Activated naive CD8-positive, alpha-beta T cell treated with anti-CD3 and anti-CD28 coated beads, Interleukin-2, amount 50 U/mL, for 24 hours (primary cell): ENCODE measurements at places on chromosomes 7 and 10.

DNA sequence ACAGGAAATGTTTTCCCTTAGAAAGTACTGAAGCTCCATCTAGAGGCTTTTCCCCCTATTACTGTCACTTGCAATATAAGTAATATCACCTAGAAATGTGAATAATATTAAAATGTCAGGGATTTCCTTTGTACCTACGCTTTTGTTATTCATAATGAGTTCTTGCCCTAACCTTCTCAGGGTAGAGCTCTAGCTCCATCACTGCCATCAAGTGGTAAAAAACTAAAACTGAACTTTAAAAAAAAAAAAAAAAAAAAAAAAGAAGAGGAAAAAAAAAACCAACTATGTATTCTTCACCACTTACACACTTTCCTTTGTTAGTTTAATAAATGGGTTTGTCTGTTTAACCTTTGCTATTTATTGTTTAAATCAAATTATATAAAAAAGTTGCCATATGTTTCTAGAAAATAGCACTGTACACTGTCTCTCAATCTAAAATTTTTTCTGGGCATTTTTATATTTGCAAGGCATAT is 49.9 kb downstream of the DNAJC1 start:
- no peak for DNase-seq

DNA sequence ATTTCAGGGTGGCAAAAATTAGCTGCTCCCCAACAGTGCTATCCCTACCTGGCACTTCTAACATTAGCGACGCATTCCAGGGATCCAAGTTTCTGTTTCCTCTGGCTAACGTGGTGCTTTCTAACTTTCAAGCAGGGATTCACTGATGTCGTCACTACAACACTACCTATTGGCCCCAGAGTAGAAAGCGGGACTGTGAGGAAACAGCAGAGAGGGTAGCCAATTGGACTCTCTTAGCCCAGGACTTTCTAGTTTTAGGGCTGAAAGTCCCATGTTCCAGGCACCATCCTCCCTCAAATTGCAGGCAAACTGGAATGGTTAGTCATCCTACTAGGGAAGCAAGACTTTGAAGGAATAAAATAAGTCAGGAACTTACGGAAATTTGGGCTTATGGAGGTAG is 89.3 kb upstream of the AGK start:
- DNase-seq: no peak

DNA sequence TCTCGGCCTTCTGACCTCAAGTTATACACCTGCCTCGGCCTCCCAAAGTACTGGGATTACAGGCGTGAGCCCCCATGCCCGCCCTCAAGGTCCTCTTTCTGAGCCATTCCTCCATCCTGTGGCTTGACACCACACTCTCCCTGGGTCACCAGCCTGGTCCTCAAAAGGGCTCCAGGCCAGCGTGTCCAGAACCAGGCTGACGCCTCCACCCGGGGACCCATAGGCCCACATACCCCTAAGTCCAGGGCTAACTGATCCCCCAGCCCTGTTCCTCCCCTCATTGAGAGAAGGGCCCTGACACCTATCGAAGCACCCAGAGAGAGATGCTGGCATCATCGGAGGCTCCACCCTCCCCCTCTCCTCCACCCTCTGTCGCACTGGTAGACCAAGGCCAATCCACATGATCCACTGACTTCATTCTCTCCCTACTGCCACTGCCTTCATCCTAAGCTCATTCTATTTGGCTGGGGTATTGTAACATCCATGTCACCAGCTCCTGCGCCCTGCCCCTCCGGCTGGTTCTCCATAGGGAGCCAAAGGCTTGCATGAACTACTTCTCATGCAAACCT is 46.7 kb downstream of the TMEM270 start:
- no peak for DNase-seq

GRCh38 chr7:32937344-32938174 is 19.7 kb upstream of the FKBP9 start:
- no peak for DNase-seq

DNA sequence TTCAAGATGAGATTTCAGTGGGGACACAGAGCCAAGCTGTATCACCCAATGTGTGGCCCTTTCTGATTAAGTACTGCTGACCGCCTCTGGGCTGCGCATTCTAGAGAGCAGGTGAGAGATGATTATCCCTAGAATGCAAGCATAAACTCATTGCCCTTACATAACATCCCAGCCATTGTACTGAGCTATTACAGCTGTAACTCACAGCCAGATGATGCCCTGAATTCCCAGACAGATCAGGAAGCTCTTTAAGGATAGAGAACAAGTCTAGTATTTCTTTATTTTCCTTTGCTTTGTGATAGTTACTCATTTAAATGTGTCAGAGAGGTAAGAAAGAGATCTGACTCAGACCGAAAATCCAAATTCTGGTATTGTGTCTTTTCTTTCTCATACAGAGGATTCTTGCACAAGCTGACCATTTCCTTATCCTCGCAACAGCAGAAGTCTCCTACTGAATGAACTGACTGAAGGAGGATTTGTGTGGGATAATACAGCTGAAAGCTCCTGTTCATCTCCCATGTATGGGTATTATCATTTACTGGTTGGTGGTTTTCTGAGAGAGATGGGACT is 58.4 kb downstream of the ZNF22 start:
- DNase-seq: no peak

- no peak for DNase-seq
These were observed 41.6 kb downstream of the PIK3AP1 start for GRCh38 chr10:96678725-96679124.

DNA sequence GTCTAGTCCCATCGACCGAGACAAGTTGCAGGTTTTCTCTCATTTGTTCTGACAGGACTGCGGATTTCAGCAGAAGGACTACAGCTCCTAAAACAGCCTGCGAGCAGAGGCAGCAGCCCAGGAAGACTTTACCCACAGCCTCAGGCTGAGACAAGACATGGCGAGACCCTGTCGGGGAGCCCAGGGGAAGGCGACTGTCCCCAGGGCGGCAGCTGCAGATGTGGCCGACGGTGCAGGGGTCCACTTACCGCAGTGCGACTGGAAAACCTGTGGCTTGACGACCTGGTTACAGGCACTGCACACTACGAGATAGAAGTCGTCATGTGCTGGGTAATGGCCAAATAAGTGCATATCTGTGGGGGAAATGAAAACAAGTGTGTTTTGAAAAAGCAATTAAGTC is 88.0 kb downstream of the ATXN7L1 start:
- DNase-seq: no peak

DNA sequence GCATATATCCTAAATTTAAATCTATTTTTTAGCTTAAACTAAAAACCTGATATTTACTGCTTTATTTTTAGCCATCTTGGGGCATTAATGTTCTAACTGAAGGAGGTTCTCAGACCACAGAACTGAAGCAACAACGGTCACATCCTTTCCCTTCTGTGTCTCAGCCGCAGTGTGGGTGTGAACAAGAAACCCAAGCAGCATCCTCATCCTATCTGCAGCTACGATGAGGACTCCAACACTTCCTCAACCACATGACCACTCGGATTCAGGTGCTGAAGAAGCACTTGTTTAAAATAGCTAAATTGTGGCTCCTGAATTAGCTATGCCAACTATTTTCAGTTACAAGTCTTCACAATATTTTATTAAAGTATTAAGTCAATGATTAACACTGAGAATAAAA is 5.3 kb downstream of the ESYT2 start:
- peak; percentile 57 for DNase-seq

DNA sequence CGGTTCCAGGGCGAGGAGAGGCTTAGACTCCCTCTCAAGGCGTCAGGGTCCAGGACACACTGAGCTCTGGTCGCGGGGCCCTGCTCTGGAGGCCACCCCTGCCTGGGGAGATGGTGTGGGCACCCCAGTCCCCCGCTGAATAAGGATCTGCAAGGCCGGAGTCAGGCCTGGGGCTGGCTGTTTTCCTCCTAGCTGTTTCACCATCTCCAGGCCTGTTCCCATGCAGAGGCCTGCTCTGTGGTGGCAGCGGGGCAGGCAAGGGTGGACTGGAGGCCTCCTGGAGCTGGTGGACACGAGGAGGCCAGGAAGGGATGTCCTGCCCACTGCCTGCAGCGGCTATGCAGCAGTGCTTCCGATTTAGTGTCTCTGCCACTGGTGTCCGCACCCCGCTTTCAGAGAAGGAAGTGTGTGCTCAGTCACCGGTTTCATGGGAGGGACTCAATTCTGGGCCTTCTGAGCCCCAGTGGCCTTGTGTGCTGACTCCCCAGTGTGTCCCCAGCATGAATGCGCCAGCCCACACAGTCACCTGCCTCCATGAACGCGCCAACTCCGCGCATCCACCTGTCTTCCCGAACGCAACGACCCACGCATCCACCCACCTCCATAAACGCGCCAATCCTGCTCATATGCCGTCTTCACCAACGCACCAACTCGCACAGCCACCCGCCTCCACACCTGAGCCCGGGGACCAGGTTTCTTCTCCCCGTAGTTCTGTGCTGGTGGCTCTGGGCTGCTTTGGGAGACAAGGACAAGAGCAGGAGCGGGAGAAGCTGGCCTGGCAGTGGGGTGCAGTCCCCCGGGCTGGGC is 14.5 kb upstream of the GPR146 start:
- DNase-seq: no peak

DNA sequence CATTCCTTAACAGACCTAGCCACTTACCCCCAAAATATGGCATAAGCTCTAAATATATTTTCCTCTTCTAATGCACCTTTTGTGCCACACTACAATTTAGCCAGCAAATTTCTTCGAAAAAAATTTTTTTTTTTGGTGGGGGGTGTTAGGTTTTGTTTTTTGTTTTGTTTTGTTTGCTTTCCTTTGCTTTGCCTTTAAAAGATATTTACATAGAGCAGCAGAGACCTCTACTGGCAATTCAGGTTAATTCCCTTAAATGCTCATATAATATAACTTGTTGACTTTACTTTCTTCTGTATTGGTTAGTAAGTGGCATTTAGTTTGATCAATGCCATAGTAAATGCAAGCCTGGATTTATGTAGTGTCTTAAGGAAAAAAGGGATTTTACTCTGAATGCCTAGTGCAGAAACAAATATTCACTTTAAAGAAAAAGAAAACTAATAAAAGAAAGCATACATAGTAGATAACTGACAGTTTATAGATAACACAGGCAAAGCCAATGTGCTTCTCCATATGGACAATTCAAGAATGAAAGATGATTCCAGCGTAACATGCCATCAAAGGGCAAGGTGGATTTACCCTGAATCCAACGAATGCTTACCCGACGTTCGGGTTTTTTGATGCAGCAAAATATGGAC is 1250.6 kb downstream of the GATA3 start:
- no peak for DNase-seq

GRCh38 chr10:11560076-11560709 is 51.3 kb downstream of the USP6NL start:
- no peak for DNase-seq

- DNase-seq: no peak
These were observed 228.1 kb upstream of the NFE2L3 start for GRCh38 chr7:25923741-25924460.

DNA sequence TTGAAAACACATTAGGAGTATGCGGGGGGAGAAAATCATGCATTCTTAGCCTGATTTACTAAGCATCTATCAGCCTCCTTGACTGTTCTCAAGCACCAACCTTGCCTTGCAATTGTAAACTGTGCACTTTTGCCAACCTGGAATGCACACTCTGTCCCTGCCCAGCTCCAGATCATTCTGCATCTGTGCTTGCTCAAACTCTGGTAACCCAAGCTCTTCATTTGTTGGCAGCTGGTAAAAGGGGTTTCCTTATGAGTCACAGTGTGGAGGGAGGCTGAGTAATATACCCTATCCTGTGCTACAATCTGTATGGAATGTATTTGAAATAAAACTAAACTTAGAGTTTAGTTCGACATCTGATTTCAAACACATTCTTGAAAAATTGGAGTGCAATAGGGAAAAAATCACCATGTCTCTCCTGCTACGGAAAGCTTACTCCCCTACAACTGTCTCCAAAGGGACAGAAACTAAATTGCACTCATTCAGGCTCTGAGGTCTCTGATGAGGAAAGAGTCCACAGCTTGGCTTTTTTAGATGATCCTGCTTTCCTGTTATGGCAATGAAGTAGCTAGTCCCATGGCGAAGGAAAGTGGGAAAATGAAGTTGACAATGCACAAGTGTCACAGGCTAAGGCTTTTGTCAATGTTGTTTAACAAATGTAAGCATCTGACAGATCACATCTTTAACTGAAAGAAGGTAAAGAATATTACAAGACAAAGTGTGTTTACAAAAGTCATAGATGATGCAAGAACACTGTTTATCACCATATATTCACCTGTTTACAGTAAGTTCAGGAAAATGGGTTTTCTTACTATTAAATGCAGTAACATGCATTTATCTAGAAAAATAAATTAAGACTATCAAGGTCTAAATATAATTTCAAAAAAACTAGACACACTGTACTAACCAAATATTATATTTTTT is 61.9 kb downstream of the TES start:
- no peak for DNase-seq

GRCh38 chr10:86872757-86873156 is 84.7 kb downstream of the MMRN2 start:
- DNase-seq: no peak

DNA sequence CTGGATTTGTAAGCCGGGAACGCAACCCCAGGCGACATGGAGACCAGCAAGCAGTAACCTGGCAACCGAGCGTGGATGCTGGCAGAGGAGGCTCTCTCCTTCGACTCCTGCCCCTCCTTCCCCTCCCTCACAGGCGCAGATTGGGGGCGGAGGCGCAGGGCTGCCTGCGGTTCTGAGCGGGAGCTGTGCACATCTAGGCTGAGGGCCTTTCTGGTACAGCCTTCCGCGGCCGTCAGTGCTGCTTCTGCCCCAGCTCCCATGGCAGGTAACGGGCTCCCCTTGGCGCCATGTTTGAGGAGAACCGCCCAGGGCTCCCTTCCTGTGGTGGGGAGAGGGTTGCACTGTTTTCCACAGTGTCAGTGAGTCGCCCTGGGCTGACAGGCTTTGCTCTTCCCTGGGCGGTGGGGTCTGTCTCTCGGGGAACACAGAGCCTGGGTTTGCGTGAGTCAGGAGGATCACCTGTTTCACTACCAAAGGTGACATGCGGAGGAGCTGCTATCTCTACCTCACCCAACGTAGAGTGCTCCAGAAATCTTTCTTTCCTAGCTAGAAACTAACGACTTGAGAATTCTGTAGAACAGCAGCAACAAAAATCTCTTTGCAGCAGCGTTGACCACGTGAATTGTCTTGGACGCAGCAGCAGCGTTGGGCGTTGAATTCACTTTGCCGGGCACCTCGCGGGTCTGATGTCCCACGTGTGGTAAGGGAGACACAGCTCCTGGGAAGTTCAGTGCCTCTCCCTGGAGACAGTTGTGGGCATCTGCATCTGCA is 154.8 kb upstream of the COBL start:
- no peak for DNase-seq

DNA sequence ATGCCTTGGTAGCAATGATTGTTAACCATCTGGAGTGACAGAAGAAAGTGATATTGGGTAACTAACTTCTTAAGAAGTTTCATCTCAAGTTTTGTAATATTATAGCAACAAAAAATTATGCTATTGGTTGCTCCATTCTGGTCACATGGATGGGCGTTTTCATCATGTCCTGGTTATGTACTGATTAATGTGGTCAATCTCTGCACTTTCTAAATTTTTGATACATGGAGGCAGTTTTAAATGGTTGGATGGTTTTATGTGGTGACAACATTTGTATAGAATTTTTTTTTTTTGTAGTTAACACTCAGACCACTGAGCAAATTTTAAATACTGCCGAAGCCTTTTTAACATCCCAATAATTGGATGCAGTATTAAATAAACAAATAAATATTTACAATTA is 55.2 kb upstream of the CCAR1 start:
- no peak for DNase-seq

- no peak for DNase-seq
These were observed 15.0 kb upstream of the SLC18A3 start for GRCh38 chr10:49595003-49595712.

- DNase-seq: no peak
These were observed 30.4 kb downstream of the TMEM270 start for GRCh38 chr7:73891178-73891885.
